Occipital lobe (tissue), 3 donors: ENCODE measurements at places on chromosomes 2 and 18. TPM values are rescaled to one million over a fixed set of nuclear protein-coding genes. Genes with fewer than 3 reads are reported as not detected.

HS6ST1 gene
- total RNA-seq: 85.5 TPM

TUBA4B gene
- total RNA-seq: not detected

CAPN14 gene
- total RNA-seq: 1.4 TPM

PRKCE gene
- 62.2 TPM for total RNA-seq

IL36G gene
- total RNA-seq: not detected

NEUROD1 gene
- total RNA-seq: 3.3 TPM

FSHR gene
- total RNA-seq: not detected

FSIP2 gene
- total RNA-seq: 8.6 TPM

TNFRSF11A gene
- 1.6 TPM for total RNA-seq

DOK6 gene
- 91.4 TPM for total RNA-seq
